HT1080 (cell line): ENCODE measurements at places on chromosomes 5 and 9.

DNA sequence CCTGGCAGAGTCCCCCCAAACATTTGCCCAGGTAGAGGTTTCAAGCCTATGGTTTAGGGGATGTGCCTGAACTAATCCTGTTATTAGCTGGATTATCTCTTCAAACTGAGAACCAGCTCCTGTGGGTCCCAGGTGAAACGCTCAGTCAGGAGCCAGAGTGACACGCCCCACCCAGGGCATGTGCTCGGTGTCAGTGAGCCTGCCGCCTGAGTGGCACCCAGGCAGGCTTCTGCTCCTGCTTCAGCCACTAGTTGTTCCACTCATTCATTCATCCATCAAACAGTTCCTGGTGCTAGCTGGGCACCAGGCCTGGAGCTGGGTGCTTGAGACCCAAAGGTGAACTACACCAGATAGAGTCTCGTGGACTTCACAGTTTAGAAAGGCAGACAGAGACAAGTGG, 129.4 kb upstream of the PITX1 start:
- DNase-seq = no peak

DNA sequence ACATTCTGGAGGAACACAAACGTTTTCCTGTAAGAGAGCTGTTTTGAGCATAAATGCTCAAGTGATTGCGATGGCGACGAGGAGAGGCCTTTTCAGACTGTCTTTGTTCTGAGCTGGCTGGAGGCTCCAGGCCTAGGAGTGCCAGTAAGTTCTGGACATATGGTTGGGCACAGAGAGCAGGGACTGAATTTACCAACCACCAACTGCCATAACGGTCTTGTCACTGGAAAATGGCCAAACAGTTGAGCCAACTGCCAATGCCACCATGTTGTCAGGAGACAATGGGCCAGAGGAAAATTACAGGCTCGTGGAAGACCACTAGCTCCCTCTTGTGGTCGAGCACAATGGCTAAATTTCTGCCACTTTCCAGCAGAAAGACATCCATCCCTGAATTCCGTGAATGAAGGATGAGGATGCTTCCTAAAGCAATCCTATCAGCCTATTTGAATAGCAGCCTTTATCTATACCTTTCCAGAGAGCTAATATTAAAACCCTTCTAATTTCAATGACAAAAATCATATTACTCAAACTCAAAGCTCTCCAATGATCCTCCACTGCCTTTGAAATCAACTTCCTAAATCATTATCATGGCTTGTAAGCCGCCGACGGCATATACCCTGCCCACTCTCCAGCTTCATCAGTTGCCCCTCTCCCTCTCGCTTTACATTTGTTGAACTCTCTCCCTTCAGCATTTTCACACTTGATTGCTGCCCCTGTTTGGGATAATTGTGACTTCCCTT, 66.9 kb upstream of the GLIS3 start:
- DNase-seq = peak; percentile 70

DNA sequence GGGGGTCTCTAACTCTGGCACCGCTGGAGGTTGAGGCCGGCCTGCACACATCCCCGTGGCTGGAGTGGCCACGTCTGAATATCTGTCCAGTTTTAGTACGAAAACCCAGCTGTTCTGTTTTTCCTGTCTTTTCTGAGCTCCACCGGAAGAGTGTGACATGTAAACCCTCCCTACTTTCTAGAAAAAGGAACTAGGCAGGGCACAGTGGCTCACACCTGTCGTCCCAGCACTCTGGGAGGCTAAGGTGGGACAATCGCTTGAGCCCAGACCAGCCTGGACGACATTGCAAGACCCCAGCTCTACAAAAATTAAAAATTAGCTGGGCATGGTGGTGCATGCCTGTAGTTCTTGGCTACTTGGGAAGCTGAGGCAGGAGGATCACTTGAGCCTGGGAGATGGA, 8.2 kb upstream of the PHYKPL start:
- no peak for DNase-seq

GRCh38 chr5:34486160-34486848, 169.8 kb upstream of the RAI14 start:
- DNase-seq = peak; percentile 75

DNA sequence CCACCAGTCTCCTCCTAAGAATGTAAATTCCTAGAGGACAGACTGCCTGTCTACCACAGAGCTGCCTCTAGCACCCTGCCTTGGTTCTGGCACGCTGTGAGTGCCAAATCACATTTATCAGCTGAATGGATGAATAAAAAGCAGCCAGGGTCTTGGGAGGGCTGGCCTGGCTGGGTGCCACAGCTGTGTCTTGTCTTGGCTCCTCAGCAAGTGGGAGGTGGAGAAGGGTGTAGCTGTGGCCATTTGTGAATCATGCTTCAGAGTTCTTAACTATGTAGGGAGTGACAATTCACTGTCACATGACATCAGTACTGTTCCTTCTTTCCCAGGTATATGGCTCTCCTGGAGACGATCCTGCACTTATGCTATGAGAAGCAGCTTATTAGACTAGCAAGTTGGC, 70.6 kb downstream of the DCP2 start:
- DNase-seq = peak; percentile 63

DNA sequence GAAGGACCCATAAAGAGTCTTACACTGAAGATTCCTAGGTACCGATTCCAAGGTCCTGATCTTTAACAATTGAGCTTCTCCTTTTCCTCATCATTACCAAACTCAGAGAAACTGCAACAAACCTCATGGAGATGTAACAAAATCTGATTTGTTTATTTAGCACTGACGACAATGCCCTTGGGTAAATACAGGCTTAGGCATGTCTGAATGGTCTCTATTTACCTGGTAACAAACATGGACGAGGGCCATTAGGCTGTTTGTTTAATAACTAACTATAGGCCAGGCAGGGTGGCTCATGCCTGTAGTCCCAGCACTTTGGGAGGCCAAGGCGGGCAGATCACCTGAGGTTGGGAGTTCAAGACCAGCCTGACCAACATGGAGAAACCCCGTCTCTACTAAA, 333.3 kb downstream of the AGTPBP1 start:
- DNase-seq = no peak

- no peak for DNase-seq
Observed at GRCh38 chr5:132485641-132486317, 4.8 kb downstream of the IRF1 start.

DNA sequence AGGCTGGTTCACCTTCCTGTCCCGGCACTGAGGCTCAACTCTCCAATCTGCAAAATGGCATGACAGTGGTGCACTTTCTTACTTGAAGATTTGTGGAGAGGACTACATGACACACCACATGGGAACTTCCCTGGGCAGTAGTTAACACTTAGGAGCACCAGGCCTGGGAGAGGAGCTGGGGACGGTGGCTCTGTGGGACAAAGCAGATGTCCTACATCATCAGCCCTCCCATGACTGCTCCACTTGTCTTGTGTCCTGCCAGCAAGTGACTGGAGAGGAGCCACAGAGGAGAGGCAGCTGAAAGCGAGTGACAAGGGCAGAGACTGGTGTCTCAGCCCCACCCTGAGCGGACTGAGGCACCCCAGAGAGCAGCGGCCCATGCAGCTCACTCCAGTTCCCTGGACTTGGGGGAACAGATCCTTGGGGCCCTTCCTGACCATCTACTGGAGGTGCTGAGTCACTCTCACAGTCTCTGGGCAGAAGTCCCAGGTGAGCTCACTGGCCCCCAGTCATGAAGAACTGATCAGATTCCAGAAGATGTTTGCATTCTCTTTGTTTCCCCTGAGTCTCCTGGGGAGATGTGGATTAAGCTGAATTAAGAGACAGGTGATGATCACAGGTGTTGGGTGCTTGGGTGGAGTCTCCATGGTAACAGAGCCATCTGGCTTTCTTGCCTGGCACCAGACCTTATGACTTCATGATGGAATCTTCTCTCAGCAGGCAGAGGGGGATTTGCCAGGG, 13.2 kb upstream of the SLC25A48 start:
- DNase-seq = no peak
